ENCODE measurements at places on chromosomes 2 and 18.

DNA sequence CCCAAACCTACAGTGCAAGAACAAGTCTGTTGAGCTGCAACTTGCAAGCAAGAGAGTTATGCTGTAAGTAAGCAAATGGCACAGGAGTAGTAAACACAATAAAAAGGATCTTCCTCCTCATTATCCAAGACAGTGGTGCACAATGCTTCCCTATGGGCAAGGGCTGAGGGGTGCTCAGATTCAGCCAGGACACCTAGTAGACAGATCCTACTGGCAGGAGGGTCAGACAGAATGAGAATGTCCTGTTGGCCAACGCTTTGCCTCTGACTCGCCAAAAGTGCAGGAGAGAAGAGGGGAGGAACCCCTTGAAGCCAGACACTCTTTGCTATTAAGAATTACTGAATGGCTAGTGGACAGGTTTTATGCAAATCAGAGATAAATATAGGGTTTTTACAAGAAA lies 280.4 kb upstream of the SESTD1 start:
- no peak for DNase-seq

DNA sequence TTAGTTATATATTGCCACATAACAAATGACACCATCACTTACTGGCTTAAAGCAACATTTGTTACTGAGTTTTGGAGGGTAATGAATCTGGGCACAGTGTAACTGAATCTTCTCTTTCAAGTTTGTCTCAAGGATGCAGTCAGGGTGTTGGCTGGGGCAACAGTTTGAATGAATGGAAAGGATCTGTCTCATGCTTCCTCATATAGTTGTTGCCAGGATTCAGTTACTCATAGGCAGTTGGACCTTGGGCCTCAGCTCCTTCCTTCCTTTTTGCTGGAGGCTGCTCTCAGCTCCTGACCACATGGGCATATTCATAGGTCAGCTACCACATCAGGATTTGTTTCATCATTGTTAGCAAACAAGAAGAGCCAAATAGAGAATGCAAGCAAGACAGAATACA lies 466.1 kb upstream of the MC4R start:
- no peak for DNase-seq

DNA sequence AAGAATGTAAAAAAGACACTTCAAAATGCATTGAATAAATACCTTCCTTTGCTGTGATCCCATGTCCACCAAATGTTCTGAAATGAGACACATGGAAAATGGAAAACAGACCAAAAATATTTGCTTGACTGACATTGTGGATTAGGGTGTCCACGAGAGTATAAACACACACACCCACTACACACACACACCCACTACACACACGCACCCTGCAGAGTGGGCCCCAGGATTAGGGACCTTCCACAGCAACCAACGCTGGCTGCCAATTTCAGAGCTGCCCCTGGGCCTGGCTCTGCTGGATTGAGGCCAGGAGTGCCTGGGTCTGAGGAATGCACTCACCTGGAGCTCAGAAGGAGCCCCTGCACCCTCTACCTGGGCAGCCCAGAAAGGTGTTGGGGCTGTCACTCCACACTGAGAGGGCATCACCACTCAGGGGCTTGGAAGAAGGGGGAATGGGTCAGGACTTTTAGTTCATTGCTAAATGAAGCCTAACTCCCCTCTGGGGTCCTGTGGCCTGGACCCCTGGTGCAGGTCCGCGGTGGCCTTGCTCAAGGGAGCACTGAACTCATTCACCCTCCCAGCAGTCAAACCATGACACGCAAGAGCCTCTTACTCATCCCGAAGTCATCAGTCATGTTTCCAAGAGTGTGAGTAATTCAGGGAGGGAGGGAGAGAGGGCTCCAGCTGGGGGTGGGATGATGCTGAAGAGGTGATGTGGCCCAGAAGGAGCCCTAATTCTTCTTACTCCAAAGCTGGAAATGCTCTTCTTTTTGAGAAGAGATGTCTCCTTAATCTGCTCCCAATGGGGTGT lies 50.2 kb upstream of the PLB1 start:
- no peak for DNase-seq

GRCh38 chr2:235162082-235162836 lies 210.4 kb downstream of the SH3BP4 start:
- DNase-seq, result no peak
